ENCODE measurements at places on chromosomes 6 and 20.

GRCh38 chr20:8152847-8153246 lies 20.8 kb downstream of the PLCB1 start:
- DNase-seq: no peak

- no peak for DNase-seq
Measured at GRCh38 chr20:52425253-52425652, 233.7 kb upstream of the ZFP64 start.

- no peak for DNase-seq
Measured at GRCh38 chr6:18049646-18050045, 62.2 kb upstream of the KIF13A start.

GRCh38 chr20:64099086-64099786 lies 8.1 kb downstream of the NPBWR2 start:
- no peak for DNase-seq

DNA sequence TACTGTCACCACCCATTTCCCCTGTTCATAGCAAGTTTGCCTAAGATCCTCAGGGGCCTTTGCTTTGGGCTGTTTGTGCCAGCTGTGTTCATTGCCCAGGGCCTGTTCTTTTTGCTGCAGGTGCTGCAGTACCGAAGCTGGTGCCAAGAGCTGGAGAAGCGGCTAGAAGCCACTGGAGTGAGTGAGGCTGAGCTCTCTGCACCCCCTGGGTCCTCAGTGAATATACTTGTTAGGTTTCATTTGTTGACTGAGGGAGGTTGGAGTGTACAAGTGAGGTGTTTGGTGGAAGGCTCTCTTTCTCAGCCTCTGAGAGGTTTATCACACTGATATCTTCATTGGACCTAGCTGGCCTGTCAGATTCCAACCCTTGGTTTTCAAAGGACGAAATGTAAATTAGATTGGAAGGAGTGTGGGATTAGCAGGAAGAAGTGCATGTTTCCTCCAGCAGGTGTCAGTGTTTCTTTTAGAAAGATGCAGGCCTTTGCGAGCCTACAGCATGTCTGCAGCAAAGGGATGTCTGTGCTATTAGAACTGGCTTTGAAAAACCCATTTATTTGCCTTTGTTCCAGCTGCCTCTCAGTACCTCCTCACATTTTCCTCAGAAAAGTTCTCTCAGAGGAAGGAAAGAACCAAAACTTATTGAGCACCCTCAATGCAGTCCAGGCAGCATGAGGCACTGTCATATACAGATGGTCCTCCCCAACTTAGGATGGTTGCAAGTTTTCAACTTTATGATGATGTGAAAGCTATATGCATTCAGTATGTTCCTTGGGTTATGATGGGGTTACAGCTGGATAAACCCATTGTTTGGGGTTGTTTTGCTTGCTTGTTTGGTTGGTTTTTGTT lies 8.3 kb downstream of the CEP250 start:
- peak; percentile 25 for DNase-seq

GRCh38 chr6:154276810-154277628 lies 79.6 kb downstream of the IPCEF1 start:
- no peak for DNase-seq

GRCh38 chr6:93389192-93389591 lies 30.2 kb downstream of the EPHA7 start:
- no peak for DNase-seq

- no peak for DNase-seq
Measured at GRCh38 chr6:80210618-80211017, 104.1 kb downstream of the BCKDHB start.
